Hypothalamus (tissue), 51 donors: ENCODE measurements at places on chromosomes 3 and 15.

- DNase-seq: no peak
These were observed 628.5 kb downstream of the GRM7 start for GRCh38 chr3:7489417-7489816.

DNA sequence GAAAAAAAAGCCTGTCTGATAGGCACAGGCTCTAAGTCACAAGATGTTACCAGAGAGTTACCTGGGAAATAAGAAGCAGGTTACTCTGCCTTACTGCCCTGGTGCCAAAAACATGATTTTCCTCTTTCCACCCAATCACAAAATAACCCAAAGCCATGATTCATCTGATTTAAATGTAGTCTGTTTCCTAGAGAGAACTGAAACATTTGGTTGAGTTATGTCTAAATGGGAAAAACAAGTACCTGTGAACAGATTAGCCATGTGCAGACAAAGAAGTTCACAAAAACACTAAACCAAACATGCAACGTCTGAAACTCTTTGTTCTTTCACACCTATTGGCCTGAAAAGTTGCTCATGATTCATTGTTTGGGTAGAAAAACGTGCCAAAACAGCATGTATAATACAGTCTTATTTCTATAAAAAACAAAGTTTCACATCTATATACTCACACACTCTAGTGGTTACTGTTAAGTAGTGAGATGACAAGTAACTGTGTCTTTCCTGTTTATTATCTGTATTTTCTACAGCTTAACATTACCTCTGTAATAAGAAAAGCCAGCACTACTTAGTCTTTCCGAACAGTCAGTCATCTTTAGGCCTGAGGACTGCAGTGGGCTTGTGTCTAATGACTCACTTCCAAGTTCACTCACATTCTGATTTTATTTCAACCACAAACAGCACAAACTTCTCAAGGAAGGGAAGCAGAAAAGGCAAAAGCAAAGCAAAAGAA is 30.2 kb downstream of the FAM174B start:
- DNase-seq: no peak

DNA sequence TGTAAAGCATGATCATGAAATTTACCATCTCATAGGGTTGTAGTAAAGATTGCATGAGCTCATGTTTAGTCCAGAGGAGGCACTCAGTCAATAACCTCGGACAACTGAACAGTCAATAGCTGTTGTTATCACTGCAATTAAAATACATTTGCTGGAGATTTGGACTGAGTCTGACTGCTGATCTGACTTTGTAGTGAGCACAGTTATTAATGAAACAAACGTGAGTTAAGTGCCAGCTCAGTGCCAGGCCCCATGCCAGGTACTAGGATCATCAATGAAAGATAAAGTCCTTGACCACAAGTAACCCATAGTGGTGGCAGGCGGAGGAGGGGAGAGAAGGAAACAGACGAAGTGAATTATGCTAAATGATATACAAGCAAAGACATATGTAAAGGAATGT is 43.7 kb upstream of the PRICKLE2 start:
- DNase-seq: no peak

GRCh38 chr3:7573330-7573729 is 712.4 kb downstream of the GRM7 start:
- no peak for DNase-seq

DNA sequence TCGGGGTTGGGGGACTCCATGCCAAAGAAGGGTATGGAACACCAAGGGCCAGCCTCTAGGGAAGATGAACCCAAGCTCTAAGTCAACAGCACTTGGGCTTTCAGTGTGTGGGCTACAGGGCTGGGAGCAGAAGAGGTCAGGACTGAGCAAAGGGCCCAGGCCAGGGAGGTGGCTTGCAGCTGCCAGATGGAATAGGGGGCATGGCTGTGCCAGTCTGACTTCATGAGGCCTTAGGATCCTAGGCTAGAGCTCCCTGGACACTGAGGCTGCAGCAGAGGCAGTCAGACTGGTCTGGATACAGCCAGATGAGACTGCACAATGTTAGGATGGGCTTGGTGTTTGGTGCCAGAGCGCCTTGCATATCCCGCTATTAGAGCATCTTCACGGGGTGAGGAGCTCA is 3.8 kb downstream of the RASGRF1 start:
- no peak for DNase-seq
